ENCODE measurements at places on chromosomes 3 and 15. TPM values are rescaled to one million over a fixed set of nuclear protein-coding genes. Genes with fewer than 3 reads are reported as not detected.

Gene ADGRG7
- polyA plus RNA-seq, result not detected

Gene TMEM207
- polyA plus RNA-seq, result 21.2 TPM

Gene ISLR2
- polyA plus RNA-seq, result 0.13 TPM

DNA sequence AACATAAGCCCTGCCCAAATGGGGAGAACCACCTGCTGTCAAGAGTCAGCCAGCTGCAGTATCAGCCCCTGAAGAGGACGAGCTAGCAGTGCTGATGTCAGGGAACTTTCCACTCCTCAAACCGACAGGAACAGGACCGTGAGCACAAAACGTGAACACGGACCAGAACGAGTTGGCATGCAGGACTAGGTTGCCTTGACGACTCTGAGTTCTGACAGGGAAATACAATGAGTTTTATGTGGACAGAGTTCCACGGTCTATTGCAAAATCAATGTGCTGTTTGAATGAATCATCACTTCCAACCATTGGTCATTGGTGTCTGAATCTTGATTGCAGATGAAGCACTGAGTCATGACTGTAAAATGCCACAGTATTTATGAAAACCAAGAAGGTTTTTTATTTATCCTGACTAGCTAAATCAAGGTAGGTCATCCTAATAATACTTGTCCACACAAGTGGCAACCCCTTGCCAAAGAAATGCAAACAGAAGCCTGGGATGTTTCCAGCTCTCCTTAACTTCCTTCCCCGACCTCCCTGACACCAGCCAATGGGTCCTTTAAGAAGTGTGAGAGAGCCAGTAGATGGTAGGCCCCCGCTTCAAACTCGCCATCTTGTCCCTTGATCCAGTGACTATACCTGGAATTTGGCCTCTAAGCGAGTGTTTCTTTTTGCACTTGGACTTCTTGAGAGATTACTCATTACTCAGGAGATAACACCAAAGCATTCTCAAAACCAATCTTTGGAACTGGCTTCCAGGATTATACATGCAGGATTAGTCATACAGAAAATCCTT is 119.6 kb downstream of the ASB7 start:
- DNase-seq, result peak; percentile 86

DNA sequence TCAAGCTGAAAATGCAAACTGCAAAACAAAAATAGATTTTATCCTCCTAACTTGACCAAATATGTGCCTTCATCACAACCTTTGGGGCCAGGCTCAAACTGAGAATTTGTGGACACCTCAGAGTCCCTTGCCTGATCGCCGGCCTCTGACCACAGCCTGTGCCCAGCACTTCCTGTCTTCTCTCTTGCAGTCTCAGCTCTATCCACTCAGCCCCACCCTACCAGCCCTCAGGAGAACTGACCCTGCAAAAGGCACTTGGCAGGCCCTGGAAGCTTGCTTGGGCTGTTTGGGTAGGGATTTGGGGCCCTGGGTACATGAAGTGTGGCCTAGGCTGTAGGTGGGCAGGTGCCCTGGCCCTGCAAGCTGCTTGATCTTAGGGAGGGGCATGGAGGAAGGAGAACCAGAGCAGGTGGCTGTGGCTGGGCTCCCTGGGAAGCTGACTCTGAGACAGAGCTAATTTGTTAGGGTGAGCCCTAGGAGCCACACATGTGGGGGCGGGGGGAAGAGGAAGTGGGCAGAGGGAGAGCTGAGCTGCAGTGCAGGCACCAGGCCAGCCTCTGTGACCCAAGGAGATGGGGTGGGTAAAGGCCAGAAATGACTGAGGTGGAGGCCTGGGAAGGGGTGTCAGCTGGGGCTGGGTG is 8.6 kb downstream of the CLEC3B start:
- DNase-seq, result no peak

- no peak for DNase-seq
Measured at GRCh38 chr15:53360881-53361280, 398.6 kb downstream of the WDR72 start.

DNA sequence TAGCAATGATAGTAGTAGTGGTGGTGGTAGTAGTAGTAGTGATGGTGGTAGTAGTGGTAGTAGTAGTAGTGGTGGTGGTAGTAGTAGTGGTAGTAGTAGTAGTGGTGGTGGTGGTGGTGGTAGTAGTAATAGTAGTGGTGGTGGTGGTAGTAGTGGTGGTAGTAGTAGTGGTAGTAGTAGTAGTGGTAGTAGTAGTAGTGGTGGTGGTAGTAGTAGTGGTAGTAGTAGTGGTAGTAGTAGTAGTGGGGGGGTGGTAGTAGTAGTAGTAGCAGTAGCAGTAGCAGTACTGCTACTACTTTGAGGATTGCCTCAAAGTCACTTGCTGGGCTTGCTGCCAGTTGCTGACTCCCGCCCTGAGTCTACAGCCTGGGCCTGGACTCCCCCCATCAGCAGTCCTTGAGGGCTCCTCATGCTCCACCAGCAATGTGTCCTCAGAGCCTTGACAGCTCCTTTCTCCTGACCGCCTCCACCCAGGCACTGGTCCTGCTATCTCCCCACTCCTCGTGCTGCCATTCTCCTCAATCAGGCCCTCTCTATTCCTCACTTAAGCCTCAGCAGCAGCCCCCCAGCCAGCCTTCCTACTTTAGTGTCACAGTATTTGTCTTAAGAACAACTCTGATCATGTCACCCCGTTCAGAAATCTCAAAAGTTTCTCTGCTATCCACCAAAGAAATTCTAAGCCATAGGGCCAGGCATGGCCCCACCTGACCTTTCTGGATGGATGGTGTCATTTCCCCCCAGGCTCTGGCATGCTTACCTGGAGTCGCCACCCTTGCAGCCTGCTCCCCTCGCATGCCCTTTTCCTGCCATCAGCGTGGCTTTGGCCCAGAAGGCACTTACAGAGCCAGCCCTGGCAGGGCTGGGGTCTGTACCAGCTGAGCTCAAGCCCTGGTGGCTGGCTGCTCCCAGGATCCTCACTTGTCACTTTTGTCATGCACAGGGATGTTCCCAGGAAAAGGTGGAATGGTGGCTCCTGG is 45.6 kb downstream of the DLEC1 start:
- DNase-seq, result peak; percentile 47

DNA sequence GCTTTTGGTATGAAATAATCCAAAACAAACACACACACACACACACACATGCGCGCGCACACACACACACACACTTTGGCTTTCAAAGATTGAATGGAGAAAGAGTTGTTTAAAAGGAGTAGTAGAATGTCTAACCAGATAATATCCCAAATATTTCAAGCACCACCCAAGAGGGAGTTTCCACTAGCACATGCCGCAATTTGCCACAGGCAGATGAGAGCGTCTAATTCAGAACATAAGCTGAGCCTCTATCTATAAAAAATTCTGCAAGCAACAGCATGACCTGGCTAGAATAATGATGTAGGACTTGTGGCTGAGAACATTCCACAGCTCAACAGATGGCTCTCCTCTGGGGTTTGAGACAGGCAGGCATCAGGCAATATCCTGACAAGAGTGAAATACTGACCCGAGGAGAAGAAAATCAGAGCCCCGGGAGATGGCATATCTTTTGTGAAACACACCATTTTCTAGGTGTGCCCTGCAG is 302.5 kb upstream of the GADL1 start:
- DNase-seq, result no peak

GRCh38 chr15:65583701-65584100 is 27.2 kb downstream of the INTS14 start:
- DNase-seq, result peak; percentile 35

- DNase-seq, result peak; percentile 82
Measured at GRCh38 chr15:77821188-77821958, 188.7 kb upstream of the LINGO1 start.

DNA sequence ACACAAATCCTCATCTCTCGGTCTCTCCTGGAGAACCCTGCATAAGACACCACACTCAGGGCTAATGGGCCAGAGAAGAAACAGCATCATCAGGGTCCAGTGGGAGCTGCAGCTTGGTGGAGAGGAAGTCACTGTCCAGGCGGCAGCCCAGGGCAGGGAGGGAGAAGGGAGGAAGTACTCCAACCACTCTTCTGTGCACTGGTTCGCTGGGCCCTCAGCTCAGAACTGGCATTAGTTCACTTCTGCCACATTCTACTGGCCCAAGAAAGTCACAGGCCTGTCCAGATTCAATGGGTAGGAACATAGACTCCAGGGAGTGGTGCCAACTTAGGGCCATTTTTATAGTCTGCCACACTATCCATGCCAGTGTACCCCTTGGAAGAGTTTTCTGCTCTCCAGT is 169.0 kb downstream of the ABHD5 start:
- no peak for DNase-seq

DNA sequence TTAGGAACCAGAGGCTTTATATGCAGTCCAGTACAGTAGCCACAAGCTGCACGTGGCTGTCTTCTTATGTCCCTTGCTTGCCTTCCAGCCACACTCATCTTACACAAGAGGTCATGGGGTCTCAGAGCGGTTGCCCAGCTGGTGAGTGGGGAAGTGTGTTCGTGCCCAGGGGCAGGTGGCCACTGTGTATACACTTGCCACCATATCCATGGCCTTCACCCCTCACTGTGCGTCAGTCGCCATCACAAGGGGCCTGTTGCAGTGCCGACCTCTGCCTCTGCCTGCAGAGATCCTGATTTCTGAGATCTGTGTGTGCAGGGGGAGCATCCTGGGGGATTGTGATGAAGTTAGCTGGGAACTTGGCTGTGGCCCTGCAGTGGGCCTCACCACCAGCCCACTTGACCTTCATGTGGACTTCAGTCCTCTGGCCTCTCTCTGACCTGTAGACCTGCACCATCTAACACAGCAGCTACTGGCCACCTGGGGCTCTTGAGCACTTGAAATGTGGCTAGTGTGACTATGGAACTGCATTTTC is 43.1 kb upstream of the SACM1L start:
- DNase-seq, result no peak

DNA sequence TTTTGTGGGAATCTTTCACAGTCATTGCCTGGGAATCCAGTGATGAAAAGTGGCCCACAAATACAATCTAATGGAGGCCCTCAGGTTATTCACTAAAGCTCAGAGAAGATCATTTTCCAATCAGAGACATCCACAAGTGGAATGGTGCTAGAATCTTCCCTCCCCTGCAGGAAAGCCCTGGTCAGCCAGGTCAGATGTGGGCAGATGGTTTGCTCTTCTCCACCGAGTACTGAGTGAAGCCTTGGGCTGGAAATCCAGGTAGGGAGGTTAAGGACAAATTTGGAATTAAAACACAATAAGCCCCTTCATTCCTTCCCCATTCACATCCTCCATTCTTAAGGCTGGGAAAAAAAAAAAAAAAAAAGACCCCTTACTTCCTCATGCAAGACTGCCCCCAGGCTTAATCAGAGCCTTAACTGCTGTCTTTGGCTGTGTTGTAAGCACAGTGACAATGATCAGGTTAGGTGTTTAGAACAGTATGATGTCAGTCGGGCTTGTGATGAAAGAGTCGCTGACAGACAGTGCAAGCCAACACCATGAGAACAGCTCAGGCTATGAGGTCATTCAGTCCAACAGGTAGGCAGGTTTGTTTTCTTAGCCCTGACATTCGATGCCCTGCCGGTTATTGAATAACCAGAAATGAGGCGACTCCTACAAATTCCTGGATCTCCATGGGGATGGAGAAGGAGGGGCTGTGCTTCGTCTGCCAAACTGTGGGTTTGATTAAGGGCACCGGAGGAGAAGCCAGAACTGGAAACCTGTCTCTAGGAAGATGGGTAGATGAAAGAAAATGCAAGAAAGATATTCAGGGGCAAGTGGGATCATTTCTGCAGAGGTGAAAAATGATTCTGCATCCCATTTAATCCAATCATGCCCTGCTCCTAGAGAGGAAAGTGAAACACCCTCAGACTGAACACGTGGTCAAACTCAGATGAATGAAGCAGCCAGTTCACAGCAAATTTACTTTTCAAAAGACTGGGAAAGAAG is 23.5 kb upstream of the HES1 start:
- DNase-seq, result peak; percentile 93
